ENCODE measurements at places on chromosomes 3 and 15. TPM values are rescaled to one million over a fixed set of nuclear protein-coding genes. Genes with fewer than 3 reads are reported as not detected.

Gene TKT
- total RNA-seq: 564 TPM

Gene IDH3A
- total RNA-seq: 41.5 TPM

Gene USP4
- 41.5 TPM for total RNA-seq

Gene SLC24A5
- not detected for total RNA-seq

Gene CFAP20DC
- total RNA-seq: 12.8 TPM

DNA sequence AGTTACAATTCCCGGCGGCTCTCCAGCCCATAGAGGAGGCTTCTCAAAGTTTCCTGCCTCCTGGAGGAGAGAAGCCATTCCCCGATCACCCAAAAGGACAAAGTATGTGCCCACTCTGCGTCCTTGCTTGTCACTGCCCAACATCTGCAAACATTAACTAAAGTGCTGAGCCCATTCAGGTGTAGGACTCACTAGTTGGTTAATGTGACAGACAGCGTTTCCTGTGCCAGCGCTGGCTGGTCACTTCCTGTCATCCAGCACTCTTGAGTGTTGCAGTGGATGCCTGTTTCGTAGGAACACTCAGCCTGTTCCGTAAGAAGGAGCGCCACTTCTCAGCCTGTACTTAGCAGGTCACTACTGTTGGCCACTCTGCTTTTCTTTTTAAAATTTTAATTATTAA, 100.3 kb downstream of the APBA2 start:
- no peak for DNase-seq
- peak overlapping the region; percentile 71 for H3K27ac ChIP-seq
- peaks cover 4% of the 10 kb centered on the region for H3K36me3 ChIP-seq
- H3K4me1 ChIP-seq: peaks cover 45% of the 10 kb centered on the region
- H3K4me3 ChIP-seq: no peak overlapping the region

GRCh38 chr3:72756900-72757299, 91.3 kb downstream of the SHQ1 start:
- no peak overlapping the region for H3K27ac ChIP-seq
- no peak overlapping the region for H3K4me3 ChIP-seq
- no peak for DNase-seq
- H3K36me3 ChIP-seq: no peaks in the 10 kb centered on the region
- no peaks in the 10 kb centered on the region for H3K27me3 ChIP-seq

GRCh38 chr3:149670742-149671492, 13.1 kb upstream of the WWTR1 start:
- H3K4me1 ChIP-seq: peaks cover 18% of the 10 kb centered on the region
- no peak overlapping the region for H3K4me3 ChIP-seq
- H3K36me3 ChIP-seq: no peaks in the 10 kb centered on the region
- no peak for DNase-seq
- no peak overlapping the region for H3K27ac ChIP-seq

DNA sequence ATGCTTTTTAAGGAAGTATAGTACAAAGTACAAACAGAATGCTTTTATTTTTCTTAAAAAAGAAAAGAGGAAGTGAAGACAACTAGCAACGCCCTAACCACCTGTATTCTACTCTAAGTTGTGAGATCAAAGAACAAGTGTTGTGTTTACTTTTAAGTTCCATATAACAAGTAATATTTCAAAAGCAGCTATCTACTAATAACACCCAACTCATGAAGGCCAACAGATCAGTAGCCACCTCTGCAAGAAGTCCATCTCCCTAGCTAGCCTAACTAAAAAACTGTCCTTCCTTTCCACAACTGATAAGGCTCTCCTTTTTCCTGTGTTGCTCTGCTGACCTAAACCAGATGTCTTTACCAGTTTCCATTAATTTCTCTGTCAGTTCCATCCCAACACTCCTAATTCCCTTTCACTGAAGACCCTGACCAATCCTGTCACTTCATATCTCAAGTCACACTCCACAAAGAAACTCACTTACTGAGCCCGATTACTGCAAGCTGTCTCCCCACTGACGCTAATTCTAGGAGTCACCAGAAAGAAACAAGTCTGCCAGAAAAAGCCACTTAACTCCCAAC, 26.9 kb downstream of the PHC3 start:
- H3K27me3 ChIP-seq: no peaks in the 10 kb centered on the region
- H3K4me3 ChIP-seq: no peak overlapping the region
- peaks cover 22% of the 10 kb centered on the region for H3K36me3 ChIP-seq
- H3K4me1 ChIP-seq: peaks cover 7% of the 10 kb centered on the region
- no peak overlapping the region for H3K27ac ChIP-seq

DNA sequence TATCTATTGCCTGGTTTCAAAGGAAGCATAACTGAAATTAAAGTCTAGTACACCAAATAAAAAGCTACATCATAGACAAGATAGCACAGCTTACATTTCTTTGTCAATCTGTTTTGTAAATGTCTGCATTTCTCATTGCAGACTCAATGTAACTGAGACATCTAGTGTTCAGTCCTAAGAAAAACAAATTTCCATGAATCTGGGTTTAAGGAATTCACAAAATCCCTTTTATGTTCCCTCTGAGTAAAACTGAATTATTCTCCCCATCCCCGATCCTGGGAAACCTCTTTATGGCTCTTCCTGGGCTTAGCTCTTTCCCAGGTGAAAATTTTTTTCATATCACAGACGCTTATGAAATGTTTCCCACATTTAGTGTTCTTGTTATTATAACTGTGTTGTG, 21.6 kb upstream of the RASA2 start:
- no peak for DNase-seq
- H3K4me1 ChIP-seq: peaks cover 41% of the 10 kb centered on the region
- peak overlapping the region; percentile 47 for H3K4me3 ChIP-seq
- H3K27me3 ChIP-seq: no peaks in the 10 kb centered on the region
- peaks cover 4% of the 10 kb centered on the region for H3K36me3 ChIP-seq

- no peaks in the 10 kb centered on the region for H3K27me3 ChIP-seq
- no peaks in the 10 kb centered on the region for H3K36me3 ChIP-seq
- no peaks in the 10 kb centered on the region for H3K4me1 ChIP-seq
- H3K4me3 ChIP-seq: no peak overlapping the region
- no peak overlapping the region for H3K27ac ChIP-seq
Measured at GRCh38 chr15:58495891-58496408, 64.2 kb downstream of the LIPC start.

DNA sequence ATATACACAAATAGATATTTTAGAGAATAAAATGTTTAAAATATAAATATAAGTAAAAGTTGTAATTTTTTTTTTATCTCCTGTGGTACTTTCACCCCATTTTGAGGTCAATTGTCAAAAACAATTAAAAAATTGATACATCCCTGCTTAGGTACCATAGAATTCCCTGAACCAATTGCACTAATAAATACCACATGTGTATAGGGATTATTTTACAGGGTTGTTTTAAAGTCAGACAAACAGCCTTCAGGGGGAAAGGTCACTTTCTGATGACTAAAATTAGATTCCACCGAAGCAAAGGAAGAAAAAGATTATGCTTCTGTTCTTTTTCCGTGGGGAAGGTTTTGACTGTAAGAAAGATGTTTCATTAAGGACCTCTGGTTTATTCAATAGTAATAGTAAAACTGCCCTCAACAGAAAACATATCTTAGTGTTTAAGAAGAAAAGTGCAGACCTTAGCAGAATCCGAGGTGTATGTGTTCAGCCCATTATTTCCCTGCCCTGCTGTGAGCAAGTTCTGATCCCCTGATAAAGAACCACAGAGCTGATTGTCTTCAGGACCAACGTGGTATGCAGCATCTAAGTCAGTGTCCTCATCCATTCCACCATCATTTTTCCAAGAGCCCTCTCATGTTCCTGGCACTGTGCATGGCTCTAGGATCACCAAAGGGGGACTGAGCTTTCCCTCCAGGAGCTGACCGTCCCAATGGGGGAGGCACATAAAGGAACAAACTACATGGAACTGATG, 132.9 kb upstream of the IL12A start:
- DNase-seq: no peak
- H3K27me3 ChIP-seq: no peaks in the 10 kb centered on the region
- peak overlapping the region; percentile 56 for H3K4me3 ChIP-seq
- H3K27ac ChIP-seq: peak overlapping the region; percentile 76
- peaks cover 82% of the 10 kb centered on the region for H3K4me1 ChIP-seq

DNA sequence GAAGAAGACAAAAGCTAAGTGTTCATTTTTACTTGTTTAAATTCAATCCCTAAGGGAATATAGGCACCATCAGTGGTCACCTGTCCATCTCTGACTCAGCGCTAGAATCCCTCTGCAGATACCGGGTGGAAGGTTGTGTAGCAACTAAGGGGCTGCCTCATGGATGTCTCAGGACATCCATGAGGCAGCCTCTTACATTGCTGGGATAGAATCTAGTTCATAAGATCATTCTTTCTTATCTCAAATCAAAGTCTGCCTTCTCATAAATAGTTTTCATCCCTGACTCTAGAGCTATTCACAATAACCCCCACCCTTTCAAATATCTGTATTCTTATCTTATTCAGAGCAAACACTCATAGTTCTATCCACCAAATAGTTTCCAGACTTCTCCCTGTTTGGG, 38.1 kb downstream of the HSPBAP1 start:
- no peak overlapping the region for H3K4me3 ChIP-seq
- no peaks in the 10 kb centered on the region for H3K27me3 ChIP-seq
- H3K36me3 ChIP-seq: peaks cover 16% of the 10 kb centered on the region
- H3K4me1 ChIP-seq: no peaks in the 10 kb centered on the region

DNA sequence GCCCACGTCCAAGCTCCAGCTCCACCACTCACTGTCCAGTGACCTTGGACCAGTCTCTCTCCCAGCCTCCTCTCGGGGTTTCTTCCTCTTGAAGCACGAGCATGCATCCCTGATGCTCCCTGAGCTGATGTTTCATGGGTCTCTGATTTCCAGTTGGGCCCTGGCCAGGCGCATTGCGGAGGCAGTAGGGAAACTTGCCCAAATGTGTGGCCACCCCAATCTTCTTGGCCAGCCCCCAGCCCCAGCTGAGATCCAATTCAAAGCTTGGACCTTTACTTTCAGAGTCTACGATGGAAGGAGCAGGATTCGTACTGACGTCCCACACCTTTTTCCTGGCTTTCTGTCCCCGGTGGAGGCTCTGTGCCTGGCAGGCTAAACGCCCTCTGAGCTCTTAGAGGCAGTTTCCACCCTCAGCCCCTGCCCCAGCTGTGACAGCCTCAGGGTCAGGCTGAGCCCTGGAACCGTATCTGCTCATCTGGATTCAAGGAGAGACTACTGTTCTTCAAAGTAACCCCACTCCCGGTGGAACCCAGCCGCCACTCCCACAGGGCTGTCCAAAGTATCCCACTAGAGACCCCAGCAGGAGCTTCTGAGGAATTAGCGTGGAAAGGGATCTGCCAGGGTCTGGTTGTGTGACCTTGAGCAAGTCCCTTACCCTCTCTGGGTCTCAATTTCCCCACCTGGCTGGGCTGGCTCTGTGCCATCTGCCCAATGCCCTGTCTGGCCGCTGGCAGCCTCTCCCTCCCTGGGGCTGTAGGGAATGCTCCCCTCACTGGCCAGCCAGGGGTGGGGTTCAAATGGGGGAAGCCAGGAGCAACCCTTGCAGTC, 37.4 kb downstream of the CPN2 start:
- H3K4me1 ChIP-seq: peaks cover 29% of the 10 kb centered on the region
- no peak overlapping the region for H3K4me3 ChIP-seq
- no peak for DNase-seq
- no peak overlapping the region for H3K27ac ChIP-seq

DNA sequence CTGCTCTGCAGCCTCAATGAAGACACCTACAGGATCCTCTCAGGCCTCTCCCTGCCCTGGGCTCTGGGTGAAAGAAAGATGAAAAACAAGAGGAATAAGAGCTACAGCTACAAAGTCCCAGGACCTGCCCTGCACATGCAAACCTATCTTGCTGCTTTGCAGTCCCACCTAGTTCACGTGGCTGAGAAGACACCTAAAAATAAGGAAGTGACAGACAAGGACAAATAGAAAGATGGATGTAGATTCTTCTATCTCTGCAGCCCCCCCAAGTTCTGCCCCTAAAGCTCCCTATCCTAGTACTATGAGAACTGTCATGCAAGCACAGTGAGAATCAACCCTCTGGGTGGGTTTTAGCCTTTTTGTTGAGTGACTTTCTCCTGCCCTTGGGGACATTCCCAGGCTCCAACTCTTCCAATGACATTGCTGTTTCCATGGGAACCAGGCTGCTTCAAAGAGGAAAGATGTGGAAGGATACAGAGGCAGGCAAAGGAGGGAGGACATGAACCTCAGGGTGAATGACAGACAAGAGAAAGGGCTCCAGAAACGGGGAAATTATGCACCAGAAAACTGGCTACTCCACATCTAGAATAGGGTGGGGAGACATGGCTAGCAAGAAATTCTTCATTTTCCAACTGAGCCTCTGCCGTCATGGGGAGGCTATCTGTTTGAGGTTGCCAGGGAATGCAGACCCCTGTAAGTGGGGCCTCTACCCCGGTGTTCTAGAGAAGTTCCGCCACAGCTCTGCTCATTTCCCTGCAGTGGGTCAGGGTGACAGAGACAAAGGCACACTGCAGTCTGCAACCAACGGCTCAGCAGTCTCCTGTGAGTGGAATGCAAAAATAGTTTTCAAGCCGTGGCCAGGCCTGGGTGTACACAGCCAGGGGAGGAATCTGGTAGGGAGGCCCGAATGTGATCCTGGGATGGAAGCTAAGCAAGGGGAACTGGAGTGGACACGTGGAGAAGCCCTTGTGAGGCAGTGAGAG, 5.2 kb downstream of the CSPG5 start:
- no peak for DNase-seq
- peak overlapping the region; percentile 54 for H3K4me3 ChIP-seq
- H3K4me1 ChIP-seq: peaks cover 47% of the 10 kb centered on the region
- H3K27ac ChIP-seq: peak overlapping the region; percentile 64

DNA sequence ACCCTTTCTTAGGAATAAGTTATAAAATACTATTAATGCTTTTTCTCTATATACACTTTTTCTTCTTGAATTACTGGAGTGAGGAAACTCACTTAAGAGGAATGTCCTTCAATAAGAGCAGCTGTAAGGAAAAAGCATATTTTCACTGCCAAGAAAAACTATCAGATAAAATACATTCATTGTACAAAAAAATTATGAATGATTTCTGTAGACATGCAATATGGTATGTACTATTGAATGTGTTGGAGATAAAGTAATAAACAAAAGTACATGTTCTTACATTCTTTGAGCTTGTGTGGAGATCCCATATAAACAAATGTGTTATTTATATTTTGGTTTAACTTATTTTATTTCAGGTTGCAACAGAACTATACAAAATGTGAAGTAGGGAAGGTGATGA, 241.0 kb upstream of the ZNF717 start:
- H3K36me3 ChIP-seq: peaks cover 2% of the 10 kb centered on the region
- DNase-seq: no peak
- no peaks in the 10 kb centered on the region for H3K4me1 ChIP-seq
- no peaks in the 10 kb centered on the region for H3K27me3 ChIP-seq
- no peak overlapping the region for H3K4me3 ChIP-seq
- no peak overlapping the region for H3K27ac ChIP-seq

- H3K36me3 ChIP-seq: no peaks in the 10 kb centered on the region
- DNase-seq: peak; percentile 43
- H3K27ac ChIP-seq: no peak overlapping the region
- no peaks in the 10 kb centered on the region for H3K4me1 ChIP-seq
Measured at GRCh38 chr3:155323063-155323666, 29.7 kb upstream of the STRIT1 start.

Data from neural crest cell (in vitro differentiated cells).